Sigmoid colon (tissue), 7 donors: ENCODE measurements at places on chromosomes 7 and 10. TPM values are rescaled to one million over a fixed set of nuclear protein-coding genes. Genes with fewer than 3 reads are reported as not detected.

DNA sequence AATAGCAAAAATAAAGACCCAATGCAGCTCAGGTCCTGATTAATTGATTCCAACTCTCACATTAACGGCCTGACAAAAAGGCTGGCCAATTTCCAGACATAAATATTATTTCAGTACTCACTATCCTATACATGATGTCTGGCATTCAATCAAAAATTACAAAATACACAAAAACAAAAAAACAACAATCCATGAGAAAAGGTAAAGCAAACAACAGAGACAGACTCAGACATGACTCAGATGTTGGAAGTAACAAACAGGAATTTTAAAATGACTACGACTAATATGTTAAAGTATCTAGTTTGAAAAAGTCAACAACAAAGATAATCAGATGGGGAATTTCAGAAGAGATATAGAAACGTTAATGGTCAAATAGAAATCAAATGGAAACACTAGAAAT, 152.8 kb downstream of the AMPH start:
- H3K4me3 ChIP-seq = no peak overlapping the region
- H3K27me3 ChIP-seq = no peaks in the 10 kb centered on the region
- H3K36me3 ChIP-seq = no peaks in the 10 kb centered on the region
- no peak for DNase-seq
- H3K27ac ChIP-seq = no peak overlapping the region

GNGT1 gene
- total RNA-seq = not detected

GRCh38 chr10:87700031-87700796, 40.5 kb downstream of the PAPSS2 start:
- no peaks in the 10 kb centered on the region for H3K27me3 ChIP-seq
- DNase-seq = no peak
- no peak overlapping the region for H3K4me3 ChIP-seq
- no peaks in the 10 kb centered on the region for H3K4me1 ChIP-seq

DNA sequence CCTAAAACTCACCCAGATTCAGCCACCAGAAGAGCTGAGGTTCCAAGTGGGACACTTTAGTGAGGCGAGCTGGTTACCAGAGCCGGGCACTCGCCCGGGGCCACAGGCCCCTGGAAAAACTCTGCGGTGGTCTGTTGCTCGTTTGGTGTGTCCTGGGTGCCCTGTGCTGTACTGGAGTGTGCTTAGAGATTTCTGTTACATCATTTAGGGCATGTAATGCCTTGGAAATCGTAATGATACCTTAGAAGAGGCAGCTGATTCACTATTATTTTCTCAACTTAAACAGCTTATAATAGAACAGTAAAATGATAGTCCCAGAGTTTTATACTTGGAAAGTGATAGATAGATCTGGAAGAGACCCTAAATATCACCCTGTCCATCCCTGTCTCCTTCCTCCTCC, 48.5 kb upstream of the BTBD16 start:
- no peak overlapping the region for H3K4me3 ChIP-seq
- DNase-seq = no peak
- H3K27ac ChIP-seq = no peak overlapping the region
- H3K36me3 ChIP-seq = peaks cover 100% of the 10 kb centered on the region
- H3K4me1 ChIP-seq = no peaks in the 10 kb centered on the region

GRCh38 chr10:116853701-116854100, 4.4 kb downstream of the ENO4 start:
- H3K4me3 ChIP-seq = no peak overlapping the region
- no peak overlapping the region for H3K27ac ChIP-seq
- no peak for DNase-seq

DNA sequence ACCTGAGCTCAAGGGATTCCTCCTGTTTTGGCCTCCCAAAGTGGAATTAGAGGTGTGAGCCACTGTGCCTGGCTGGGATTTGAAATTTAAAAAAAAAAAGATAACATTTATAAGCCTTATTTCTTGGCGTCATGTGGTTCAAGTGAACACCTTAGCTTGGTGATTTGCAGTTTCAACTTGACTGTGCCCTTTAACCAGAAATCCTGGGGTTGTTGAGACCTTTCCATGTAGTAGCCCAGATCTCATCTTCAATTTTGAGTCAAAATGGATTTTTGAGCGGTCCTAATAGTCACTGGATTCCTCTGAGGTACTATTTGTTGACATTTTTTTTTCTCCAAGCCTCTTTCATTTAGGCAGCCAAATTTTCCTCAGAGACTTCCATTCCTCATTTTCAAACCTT, 29.5 kb upstream of the FBXW4 start:
- no peak for DNase-seq
- H3K27ac ChIP-seq = no peak overlapping the region
- H3K4me1 ChIP-seq = no peaks in the 10 kb centered on the region
- H3K36me3 ChIP-seq = no peaks in the 10 kb centered on the region
- no peaks in the 10 kb centered on the region for H3K27me3 ChIP-seq

GRCh38 chr7:44990109-44991023, 9.6 kb upstream of the CCM2 start:
- no peak overlapping the region for H3K4me3 ChIP-seq
- H3K27ac ChIP-seq = no peak overlapping the region
- H3K27me3 ChIP-seq = no peaks in the 10 kb centered on the region
- H3K4me1 ChIP-seq = peaks cover 13% of the 10 kb centered on the region
- no peak for DNase-seq

- no peaks in the 10 kb centered on the region for H3K36me3 ChIP-seq
- H3K4me1 ChIP-seq = no peaks in the 10 kb centered on the region
- H3K27me3 ChIP-seq = peaks cover 55% of the 10 kb centered on the region
- DNase-seq = no peak
Observed at GRCh38 chr7:151173386-151174245, 6.1 kb upstream of the GBX1 start.

DNA sequence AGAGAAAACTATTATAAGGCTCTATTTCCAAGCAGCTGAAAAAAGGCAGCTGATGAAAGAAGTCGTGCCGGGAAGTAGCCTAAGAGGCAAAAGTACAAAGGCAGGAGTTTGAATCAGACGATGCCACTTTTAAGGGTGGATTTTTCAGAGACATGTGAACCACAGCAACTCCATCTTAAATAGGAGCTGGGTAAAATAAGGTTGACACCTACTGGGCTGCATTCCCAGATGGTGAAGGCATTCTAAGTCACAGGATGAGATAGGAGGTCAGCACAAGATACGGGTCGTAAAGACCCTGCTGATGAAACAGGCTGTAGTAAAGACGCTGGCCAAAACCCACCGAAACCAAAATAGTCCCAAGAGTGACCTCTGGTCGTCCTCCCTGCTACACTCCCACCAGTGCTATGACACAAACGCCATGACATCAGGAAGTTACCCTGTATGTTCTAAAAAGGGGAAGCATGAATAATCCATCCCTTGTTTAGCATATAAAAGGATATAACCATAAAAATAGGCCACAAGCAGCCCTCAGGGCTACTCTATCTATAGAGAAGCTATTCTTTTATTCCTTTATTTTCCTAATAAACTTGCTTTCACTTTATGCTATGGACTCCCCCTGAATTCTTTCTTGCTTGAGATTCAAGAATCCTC, 45.5 kb upstream of the PRSS1 start:
- no peak for DNase-seq
- no peaks in the 10 kb centered on the region for H3K36me3 ChIP-seq

DNA sequence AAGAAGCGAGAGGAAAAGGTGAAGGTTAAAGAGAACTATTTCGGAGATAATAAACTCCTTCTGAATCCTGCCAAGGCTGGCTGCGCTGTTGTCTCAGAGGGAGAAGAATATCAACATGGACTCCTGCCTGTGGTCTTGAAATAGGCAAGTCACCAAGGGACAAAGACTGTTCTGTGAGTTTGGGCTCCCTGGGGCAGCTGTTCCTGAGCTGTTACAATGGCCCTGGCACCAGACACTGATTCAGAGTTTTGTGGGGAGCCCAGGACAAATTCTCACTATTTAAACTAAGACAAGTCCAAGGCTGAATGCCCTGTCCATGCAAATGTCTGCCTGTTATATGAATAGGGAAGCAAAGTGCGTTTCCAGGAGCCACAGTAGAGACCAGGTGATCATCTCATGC, 81.4 kb downstream of the PRPF18 start:
- DNase-seq = peak; percentile 37
- no peaks in the 10 kb centered on the region for H3K4me1 ChIP-seq
- H3K36me3 ChIP-seq = no peaks in the 10 kb centered on the region
- H3K27ac ChIP-seq = no peak overlapping the region
- no peak overlapping the region for H3K4me3 ChIP-seq
- no peaks in the 10 kb centered on the region for H3K27me3 ChIP-seq

- no peak overlapping the region for H3K27ac ChIP-seq
- no peak for DNase-seq
- no peaks in the 10 kb centered on the region for H3K36me3 ChIP-seq
Observed at GRCh38 chr10:116469437-116469836, 41.8 kb downstream of the PNLIPRP3 start.

DNA sequence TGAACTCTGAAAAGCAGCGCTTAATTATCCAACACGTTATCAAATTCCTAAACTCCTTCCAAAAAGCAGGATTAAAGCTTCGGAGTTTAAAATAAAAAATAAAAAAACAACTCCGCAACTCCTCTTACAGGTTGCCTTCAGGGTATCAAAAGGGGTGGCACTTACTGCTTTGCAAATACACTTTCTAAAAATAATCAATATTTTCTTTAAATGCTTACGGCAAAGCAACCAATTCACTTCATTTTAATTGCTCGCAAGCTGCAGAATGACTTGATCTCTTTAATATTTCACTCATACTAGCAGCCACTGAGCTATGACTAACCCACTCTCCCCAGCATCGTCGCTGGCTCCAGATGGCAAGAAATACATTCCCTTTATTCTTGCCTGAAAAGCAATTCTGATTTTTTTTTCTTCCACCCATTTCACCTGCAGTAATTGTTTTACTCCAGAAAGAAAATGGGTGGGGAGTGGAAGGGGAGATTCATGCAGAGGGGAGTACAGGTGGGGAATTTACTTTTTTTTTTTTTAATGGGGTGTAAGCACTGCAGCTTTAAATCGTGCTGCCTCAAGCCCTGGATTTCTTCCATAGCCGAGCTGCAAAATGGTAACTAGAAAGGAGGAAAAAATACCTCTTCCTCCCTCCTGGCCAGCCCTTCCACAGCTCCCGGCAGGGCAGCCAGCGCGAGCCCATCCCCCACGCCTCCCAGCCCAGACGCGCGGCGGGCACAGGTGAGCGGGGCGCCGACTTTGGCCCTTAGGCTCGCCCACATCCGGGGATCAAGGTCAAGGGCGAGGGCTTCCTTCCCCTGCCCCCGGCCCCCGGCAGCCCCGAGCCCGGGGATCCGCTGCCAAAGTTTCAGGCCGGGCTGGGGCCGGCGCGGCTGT, 54.2 kb upstream of the FHIP2A start:
- H3K27me3 ChIP-seq = peaks cover 46% of the 10 kb centered on the region
- peak overlapping the region; percentile 43 for H3K27ac ChIP-seq
- no peak for DNase-seq
- peak overlapping the region; percentile 62 for H3K4me3 ChIP-seq
- H3K4me1 ChIP-seq = peaks cover 15% of the 10 kb centered on the region

GRCh38 chr7:46774515-46774914, 807.4 kb downstream of the TNS3 start:
- H3K27me3 ChIP-seq = no peaks in the 10 kb centered on the region
- peaks cover 38% of the 10 kb centered on the region for H3K4me1 ChIP-seq
- no peak overlapping the region for H3K27ac ChIP-seq
- H3K4me3 ChIP-seq = no peak overlapping the region

- no peaks in the 10 kb centered on the region for H3K36me3 ChIP-seq
- no peak overlapping the region for H3K4me3 ChIP-seq
- DNase-seq = no peak
- no peak overlapping the region for H3K27ac ChIP-seq
- no peaks in the 10 kb centered on the region for H3K4me1 ChIP-seq
- peaks cover 4% of the 10 kb centered on the region for H3K27me3 ChIP-seq
Observed at GRCh38 chr10:58322072-58322834, 12.6 kb upstream of the UBE2D1 start.

DNA sequence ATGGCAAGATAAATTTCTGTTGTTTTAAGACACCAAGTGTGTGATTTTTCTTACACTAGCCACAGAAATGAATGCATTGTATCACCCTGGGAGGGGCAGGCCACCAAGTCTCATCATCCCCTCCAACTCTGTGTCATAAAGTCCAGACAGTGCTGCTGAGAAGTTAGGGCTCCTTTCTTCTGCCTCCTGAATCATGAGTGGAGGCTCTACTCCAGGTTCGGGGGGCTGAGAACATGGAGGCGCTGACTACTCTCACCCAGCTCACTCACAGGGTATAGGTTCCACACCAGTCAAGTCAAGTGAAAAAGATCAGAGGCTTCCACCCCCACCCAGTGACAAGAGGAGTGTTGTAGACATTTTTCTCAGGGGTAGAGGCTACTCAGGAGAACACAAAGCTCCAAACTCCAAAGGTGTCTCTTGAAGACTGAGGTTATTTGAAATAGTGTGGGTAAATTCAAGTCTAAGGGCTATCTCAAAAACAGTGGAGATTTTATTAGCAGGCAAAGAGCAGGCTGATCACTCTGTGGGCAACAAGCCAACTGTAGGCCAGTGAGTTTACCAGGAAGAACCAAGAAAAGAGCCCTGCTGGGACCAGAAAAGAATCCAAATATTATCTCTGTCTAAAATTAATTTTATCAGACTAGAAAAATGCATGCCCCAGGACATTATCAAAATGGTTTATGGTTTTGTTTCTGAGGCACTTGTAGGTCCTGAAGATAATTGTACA, 118.6 kb upstream of the RET start:
- no peak overlapping the region for H3K4me3 ChIP-seq
- peak; percentile 20 for DNase-seq
- H3K27me3 ChIP-seq = no peaks in the 10 kb centered on the region
- no peaks in the 10 kb centered on the region for H3K36me3 ChIP-seq
- H3K4me1 ChIP-seq = no peaks in the 10 kb centered on the region
- H3K27ac ChIP-seq = no peak overlapping the region

- no peaks in the 10 kb centered on the region for H3K4me1 ChIP-seq
- no peaks in the 10 kb centered on the region for H3K27me3 ChIP-seq
- no peak overlapping the region for H3K4me3 ChIP-seq
- no peak overlapping the region for H3K27ac ChIP-seq
Observed at GRCh38 chr10:57699944-57700343, 567.8 kb downstream of the IPMK start.

IFIT3 gene
- 20.7 TPM for total RNA-seq

- peaks cover 9% of the 10 kb centered on the region for H3K4me1 ChIP-seq
- no peaks in the 10 kb centered on the region for H3K27me3 ChIP-seq
- no peak for DNase-seq
- no peak overlapping the region for H3K27ac ChIP-seq
- no peaks in the 10 kb centered on the region for H3K36me3 ChIP-seq
Observed at GRCh38 chr7:159031750-159032149, 112.9 kb downstream of the VIPR2 start.

- DNase-seq = no peak
- no peak overlapping the region for H3K4me3 ChIP-seq
- no peaks in the 10 kb centered on the region for H3K4me1 ChIP-seq
- no peaks in the 10 kb centered on the region for H3K27me3 ChIP-seq
Observed at GRCh38 chr7:139942636-139943035, 113.6 kb downstream of the TBXAS1 start.

GRCh38 chr7:27992755-27993493, 187.7 kb downstream of the JAZF1 start:
- H3K4me1 ChIP-seq = peaks cover 55% of the 10 kb centered on the region
- no peaks in the 10 kb centered on the region for H3K36me3 ChIP-seq
- H3K4me3 ChIP-seq = no peak overlapping the region
- DNase-seq = no peak

GRCh38 chr10:126518218-126519080, 130.2 kb upstream of the ADAM12 start:
- no peak for DNase-seq
- no peaks in the 10 kb centered on the region for H3K4me1 ChIP-seq
- no peak overlapping the region for H3K27ac ChIP-seq

GRCh38 chr7:7696458-7697119, 21.8 kb downstream of the RPA3 start:
- peaks cover 69% of the 10 kb centered on the region for H3K4me1 ChIP-seq
- H3K4me3 ChIP-seq = no peak overlapping the region
- peak overlapping the region; percentile 70 for H3K27ac ChIP-seq
- H3K27me3 ChIP-seq = no peaks in the 10 kb centered on the region

LIPM gene
- not detected for total RNA-seq

FIGNL1 gene
- 7.5 TPM for total RNA-seq
